RKO (cell line): ENCODE measurements at places on chromosomes 3 and 15.

- no peak for DNase-seq
Observed at GRCh38 chr3:117201901-117202774, 492.6 kb downstream of the TUSC7 start.

GRCh38 chr3:7798276-7798675, 703.3 kb upstream of the LMCD1 start:
- no peak for DNase-seq

DNA sequence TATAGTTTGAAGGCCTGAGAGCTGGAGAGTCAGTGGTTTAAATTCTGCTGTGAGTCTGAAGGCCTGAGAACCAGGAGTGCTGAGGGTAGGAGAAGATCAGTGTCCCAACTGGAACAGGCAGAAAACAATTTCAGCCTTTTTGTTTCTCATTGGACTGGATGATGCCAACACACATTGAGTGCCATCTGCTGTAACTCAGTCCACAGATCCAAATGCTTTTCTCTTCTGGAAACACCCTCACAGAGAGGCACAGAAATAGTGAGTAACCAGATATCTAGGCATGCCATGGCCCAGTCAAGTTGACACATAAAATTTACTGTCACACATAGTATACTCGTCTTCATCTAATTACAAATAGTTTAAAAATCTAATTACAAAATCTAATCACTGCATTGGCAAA, 100.8 kb downstream of the NEO1 start:
- no peak for DNase-seq

DNA sequence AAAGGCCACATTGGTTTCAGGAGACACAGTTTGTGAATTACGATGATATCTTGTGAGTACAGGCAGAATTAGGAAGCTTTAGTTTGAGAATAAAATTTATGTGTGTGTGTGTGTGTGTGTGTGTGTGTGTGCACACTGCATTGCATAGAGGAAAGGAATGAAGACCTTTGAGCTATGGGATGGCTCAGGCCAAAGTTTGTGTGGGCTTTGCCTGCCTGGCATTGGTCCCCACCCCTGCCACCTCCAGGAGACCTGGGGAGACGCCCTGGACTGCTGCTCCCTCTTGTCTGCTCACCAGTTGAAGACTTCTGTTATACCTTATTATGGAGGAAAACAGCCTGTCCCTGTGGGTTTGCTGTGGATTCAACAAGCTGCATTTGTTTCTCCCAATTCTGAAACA, 37.2 kb downstream of the TIGIT start:
- DNase-seq, result no peak

DNA sequence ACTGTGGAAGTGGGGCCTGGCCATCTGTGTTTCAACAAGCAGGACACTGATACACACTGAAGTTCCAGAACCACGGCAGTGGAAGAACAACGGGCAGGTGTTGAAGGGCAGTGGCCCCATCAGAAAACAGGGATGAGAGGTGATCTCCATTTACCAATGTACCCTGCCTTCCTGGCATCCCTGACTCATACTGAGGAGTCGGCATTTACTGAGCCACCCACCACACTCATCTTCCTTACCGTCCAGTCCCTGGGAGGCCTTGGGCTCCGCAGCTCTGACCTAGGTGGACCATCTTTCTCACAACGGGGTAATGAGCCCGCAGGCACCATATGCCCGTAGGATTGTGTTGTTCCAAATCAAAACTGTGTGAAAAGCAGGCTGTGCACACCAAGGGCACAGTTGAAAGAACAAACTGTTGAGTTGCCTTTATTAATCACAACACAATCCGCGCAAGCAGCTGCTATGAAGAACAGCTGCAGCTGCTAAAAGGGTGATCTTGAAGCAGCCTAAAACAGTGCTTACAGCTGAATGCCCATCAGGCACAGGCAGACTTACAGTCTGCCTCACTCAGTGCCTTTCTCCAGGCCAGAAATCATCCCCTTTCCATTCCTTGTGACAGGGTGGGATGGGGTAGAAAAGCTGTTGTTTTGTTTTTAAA, 12.9 kb downstream of the MB21D2 start:
- no peak for DNase-seq

- DNase-seq, result no peak
Observed at GRCh38 chr3:85427467-85427866, 468.7 kb downstream of the CADM2 start.

DNA sequence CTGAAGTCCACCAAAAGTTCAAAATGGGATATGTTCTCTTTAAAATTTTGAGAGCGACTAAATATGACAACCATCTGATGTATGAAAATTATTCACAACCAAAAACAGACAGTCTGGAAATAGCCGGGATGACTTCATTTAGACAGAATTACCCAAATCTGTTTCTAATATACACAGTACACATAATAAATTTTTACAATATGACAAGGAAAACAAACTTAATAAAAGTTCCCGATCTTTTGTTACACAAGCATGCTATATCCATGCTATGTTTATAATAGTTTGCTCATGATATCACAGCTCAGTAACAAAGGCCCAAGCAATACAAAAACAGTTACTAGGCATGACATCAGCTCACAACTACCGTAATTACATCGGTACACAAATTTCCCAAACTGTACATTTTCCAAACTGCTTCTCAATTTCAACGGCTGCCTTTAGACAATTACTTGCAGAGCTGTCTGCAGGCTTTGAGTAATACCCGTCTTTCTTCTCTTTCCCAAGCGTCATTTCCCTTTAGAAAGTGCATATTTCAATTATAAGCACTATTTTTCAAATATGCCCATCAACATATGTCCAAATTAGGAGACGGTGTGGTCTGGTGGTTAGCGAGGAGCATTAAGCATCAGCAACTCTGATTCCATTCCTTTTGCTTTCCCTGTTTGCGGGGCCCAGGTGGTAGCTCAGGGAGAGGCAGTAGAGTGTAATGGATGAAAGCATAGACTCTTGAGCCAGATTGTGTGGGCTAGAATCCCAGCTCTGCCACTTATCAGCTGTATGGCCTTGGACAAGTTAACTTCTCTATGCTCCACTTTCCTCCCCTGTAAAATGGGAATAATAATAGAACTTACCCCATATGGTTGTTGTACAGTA, 481.2 kb downstream of the FOXP1 start:
- no peak for DNase-seq

- no peak for DNase-seq
Observed at GRCh38 chr3:124876401-124876878, 10.7 kb downstream of the ITGB5 start.

DNA sequence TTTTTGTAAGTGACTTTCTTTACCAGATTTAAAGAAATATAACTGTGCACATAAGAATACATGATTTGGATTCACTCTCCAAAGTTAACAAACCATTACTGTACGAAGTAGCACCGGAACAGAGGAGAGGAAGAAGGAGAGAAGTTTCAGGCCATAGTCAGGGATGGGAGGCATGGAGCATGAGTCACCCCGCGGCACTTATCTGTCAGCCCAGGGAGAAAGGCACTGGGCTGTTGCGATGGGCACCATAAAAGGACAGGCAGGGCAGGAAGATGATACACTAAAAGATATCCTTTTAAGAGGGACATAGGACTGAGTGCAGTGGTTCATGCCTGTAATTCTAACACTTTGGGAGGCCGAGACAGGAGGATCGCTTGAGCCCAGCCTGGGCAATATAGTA, 37.0 kb downstream of the TTC23 start:
- DNase-seq, result no peak

- no peak for DNase-seq
Observed at GRCh38 chr3:9102240-9102981, 139.1 kb upstream of the RAD18 start.

DNA sequence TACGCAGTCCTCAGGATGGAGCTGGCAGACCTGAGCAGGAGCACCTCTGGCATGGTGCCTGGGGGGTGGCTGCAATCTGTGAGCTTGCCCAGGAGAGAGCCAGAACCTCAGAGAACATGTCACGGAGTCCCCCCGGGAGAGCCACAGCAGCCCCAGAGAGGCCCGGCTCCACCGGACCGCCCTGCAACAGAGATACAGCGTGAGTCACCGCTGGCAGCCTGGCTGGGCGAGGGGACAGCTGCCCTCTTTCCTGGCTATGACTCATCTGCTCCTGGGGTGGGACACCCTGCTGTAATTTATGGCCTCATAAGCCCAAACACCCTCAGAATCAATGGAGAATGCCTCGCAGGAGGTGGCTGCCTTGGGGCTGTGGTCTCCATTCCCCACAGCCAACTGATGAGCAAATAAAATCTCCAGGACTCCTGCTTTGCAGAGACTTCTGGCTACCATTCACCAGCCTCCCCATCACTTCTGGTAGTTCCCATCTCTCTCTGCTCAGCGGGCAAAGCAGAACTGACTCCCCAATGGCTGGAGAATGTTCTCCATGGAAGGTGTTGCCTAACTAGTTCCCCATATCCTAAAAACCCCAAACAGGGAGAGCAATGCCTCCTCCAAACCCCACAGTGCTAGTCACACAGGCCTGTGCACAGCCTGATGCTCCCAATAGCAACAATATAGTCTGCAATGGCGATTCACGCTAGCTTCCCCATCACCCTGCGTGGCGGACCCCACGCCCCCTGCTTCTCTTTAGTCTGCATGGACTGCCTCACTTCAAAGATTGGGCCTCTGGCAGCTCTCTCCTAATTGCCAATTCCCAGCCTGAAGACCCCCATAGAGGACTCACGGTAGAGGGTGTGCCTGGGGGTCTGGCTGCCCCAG, 21.6 kb downstream of the ACSBG1 start:
- DNase-seq, result peak; percentile 47

- DNase-seq, result no peak
Observed at GRCh38 chr3:23038471-23038870, 164.7 kb upstream of the UBE2E2 start.

GRCh38 chr3:116980099-116980498, 270.5 kb downstream of the TUSC7 start:
- DNase-seq, result no peak
